ENCODE measurements at places on chromosomes 4 and X.
A peak's percentile ranks its signal among the peaks of the same experiment; 100 is the strongest.

DNA sequence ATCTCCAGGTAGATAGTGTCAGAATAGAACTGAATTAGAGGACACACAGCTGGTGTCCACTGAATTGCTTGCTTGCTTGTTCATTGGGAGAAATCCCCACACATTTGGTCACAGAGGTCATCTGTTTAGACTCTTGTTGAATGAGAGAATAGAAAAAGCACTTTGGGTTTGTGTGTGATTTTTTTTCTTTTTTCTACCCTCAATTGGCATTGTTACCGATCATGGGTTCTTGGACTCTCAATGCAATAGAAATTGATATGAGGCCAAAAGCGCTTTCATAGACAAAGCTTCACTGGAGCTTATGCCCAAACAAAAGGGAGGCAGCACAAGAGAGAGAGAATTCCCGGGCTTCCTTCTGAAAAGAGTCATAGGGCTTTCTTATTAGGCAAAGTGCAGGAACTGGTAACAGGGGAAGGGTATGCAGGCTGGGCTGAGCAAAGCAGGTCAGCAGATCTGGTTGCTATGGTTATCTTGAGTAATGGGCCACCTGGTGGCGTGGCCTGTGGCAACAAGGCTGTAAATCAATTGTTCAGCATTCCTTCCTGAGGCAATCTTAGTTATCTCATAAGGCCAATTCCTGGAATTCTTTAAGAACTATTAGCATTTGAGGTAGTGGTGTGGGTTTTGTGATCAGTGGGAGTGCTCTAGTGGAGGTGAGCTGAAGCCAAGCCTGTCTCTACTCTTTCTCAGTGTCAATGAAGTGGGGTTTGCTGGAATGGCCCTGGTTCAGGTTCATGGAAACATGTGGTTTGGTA is 5.3 kb upstream of the GPR82 start:
- DNase-seq: no peak

DNA sequence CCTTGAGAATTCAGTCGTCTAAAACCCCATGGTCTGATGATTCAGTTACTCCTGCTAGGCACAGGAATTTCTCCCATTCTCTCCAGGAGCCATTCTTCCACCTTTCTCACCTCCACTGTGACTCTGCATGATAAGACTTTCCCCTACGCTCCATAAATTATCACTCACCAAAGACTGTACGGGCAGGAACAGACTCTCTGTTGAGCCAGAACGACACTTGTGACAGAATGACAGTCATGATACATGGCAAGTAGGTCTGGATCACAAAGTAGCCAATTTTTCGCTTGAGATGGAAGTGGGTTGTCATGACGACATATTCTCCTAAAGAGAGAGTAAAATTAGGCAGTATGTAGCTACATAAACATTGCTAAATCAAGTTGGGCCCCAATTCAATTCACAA is 59.1 kb upstream of the MAGEA10 start:
- DNase-seq: no peak

- DNase-seq: no peak
Measured at GRCh38 chrX:8288590-8288989, 117.5 kb upstream of the VCX2 start.

- no peak for DNase-seq
Measured at GRCh38 chr4:153294631-153295030, 49.9 kb upstream of the MND1 start.

- DNase-seq: no peak
Measured at GRCh38 chrX:34578237-34578636, 78.8 kb downstream of the TMEM47 start.

DNA sequence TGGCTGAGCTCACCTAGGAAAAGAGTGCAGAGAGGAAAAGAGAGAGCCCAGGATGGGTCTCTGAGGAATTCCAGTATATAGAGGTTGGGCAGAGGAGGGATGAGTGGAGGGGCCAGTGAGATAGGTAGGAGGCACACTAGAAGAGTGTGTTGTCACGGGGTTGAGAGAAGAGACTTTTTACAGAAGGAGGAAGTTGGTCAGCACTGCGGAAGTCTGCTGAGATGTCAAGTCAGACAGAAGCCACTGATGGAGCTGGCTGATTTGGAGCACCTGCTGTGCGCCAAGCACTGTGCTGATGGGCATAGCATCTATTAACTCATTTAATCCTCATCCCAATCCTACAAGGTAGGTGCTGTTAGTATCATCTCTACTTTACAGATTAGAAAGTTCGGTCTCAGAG is 60.4 kb downstream of the EFNB1 start:
- DNase-seq: no peak

DNA sequence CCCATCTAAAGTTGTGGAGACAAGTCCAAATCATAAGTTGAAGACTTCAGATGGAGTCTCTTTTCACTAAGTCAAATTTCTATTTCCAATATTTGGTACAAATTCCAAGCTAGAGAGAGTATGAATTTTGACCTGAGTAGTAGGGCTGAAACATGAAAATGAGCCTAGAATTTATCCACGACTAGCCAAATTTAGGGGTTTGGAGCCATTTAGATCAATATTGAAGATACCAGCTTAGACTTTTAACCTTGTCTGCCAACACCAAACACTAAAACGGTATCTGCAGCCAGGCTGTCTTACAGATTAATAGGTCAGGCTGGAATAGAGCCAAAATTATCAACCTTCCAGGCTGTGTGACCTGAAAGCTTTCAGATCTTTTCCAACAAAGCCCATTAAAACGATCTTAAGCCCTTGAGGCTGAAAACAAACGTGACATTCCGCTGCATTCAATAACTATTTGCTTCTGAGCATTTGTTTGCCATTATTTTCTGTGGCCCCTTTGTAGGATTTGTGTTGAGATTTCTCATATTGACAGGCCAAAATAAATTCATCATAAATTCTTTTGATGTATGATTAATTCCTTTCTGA is 268.7 kb upstream of the DKK2 start:
- DNase-seq: no peak

- peak; percentile 35 for DNase-seq
Measured at GRCh38 chrX:40468033-40468846, 112.5 kb upstream of the ATP6AP2 start.

DNA sequence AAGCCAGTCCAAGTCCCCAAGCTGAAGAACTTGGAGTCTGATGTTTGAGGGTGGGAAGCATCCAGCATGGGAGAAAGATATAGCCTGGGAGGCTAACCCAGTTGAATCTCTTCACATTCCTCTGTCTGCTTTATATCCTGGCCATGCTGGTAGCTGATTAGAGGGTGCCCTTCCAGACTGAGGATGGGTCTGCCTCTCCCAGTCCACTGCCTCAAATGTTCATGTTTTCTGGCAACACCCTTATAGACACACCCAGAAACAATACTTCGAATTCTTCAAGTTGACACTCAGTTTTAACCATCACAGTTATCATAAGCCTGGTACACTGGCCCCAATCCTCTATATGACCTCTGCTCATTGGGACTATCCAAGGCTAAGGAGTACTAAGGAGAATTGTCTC is 124.1 kb upstream of the WDR1 start:
- no peak for DNase-seq

GRCh38 chrX:39856472-39857121 is 241.2 kb downstream of the BCOR start:
- peak; percentile 34 for DNase-seq

DNA sequence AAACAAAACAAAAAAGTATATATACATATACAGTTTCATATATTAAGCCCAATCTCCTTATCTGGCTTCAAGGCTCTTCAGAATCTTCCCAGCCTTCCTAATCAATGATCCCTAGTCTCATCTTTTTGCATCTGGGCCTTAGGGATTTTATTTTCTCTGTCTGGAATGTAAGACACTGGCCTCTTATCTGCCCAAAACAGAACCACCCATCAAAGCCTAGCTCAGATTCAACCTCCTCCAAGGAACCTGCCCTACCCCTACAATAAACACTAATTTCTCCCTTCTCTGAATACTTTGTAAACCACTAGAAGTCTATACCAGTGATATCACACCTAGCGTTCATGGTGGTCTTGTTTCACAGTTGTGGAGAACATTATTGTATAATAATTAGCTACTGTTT is 23.2 kb upstream of the GAB1 start:
- DNase-seq: no peak

GRCh38 chrX:10089378-10089795 is 67.4 kb upstream of the CLCN4 start:
- peak; percentile 49 for DNase-seq

GRCh38 chr4:23888421-23889319 is 1.2 kb downstream of the PPARGC1A start:
- no peak for DNase-seq

DNA sequence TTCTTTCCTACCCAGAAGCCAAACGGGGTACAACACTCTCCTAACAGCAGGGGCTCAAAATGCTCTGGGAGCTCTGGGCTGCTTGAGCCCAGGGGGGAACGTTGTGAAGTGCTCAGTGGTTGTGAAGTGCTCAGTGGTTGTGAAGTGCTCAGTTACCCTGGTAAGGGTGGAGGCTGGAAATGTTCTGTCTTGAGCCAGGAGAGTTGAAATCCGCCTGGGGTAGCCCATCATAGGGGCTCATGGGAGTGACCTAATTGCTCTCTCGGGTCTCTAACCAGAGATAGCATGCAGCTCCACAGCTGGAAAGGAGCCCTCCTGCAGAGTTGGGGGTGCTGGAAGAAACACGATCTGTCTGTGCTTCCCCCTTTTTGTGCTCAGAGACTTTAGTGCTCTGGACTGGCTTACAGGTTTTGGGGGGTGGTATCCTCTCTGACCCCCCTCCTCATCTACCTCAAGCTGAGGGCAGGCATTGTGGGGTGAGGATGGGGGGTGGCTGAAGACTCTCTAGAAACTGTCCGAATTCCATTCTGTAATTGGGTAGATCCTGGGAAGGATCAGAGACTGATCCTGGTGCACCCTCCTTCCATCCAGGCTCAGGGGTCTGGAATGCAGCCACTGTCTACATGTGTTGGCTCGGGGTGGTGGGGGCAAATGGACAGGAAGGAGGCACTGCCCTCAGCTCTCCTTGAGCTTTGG is 2.7 kb downstream of the EFNB1 start:
- no peak for DNase-seq

Data from MG63 (cell line).